ENCODE measurements at places on chromosomes 7 and 10.

GRCh38 chr10:29420744-29421143 is 131.9 kb downstream of the LYZL1 start:
- no peak for DNase-seq

GRCh38 chr7:27083646-27084045 is 12.2 kb downstream of the HOXA1 start:
- DNase-seq: no peak

- DNase-seq: no peak
Observed at GRCh38 chr7:55081472-55082227, 62.8 kb downstream of the EGFR start.

- no peak for DNase-seq
Observed at GRCh38 chr10:76327441-76327840, 896.0 kb downstream of the LRMDA start.

GRCh38 chr7:2468227-2468626 is 8.0 kb downstream of the GRIFIN start:
- DNase-seq: no peak

DNA sequence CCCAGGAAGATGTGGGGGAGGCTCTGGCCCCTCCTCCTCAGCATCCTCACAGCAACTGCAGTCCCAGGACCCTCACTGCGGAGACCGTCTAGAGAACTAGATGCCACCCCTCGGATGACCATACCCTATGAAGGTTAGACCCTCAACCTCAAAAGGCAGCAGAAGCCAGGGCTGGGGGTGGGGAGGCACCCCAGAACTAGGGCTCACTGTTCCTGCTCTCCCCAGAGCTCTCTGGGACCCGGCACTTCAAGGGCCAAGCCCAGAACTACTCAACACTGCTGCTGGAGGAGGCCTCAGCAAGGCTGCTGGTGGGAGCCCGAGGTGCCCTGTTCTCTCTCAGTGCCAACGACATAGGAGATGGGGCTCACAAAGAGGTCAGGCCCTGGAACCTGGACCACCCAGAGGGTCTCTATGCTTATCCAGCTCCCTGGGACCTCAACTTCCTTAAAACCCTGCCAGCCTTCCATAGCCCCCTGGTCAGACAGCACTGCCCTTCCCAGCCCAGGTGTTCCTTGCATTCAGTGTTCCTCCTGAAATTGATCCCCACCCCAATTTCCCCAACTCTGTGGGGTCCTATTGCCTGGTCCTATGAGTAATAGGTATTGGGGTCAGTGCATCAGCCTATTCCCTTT is 3.7 kb downstream of the SEMA4G start:
- no peak for DNase-seq

GRCh38 chr7:30028216-30028748 is at the start of gene PLEKHA8:
PLEKHA8 (plus strand) TSS chr7:30028412; CDS start chr7:30028763, 351 bp downstream.
- DNase-seq: peak; percentile 77

- no peak for DNase-seq
Observed at GRCh38 chr7:18133921-18134320, 106.3 kb upstream of the PRPS1L1 start.

- no peak for DNase-seq
Observed at GRCh38 chr7:31882187-31882586, 188.0 kb downstream of the PDE1C start.

DNA sequence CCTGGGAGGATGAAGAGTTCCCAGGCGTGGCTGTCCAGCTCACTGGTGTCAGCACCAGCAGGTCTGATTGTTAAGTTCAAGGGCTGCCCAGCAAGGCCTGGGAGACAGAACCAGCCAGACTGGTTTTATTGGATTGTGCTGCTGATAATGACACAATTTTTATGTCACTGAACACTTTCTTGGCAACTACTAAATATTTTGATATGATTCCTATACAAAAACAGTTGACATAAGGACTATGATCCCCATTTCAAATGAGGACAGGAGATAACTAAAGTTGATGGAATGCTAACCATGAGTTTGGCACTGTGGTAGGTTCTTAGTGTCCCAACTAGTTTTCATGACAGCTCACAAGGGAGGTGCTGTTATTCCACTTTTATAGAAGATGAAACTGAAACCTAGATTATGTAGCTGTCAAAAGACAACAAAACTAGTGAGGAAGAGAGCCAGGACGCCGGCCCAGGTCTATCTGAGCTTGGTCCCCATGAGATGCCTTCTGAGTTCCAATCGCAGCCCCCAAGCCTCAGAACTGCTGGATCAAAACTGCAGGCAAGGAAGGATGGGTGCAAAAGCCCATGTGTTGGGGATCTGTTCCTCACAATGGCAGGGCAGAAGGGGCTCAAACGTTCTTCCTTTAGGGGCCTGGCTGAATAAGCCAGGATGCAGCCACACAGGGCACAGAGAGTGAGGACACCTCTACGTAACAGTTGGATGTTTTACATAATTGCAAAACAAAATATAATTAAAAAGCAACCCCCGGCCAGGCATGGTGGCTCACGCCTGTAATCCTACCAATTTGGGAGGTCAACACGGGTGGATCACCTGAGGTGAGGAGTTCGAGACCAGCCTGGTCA is 52.8 kb downstream of the COBL start:
- no peak for DNase-seq

GRCh38 chr10:117610321-117610720 is 67.8 kb downstream of the EMX2 start:
- DNase-seq: no peak

GRCh38 chr7:92260248-92260781 is 14.5 kb downstream of the ANKIB1 start:
- DNase-seq: no peak

DNA sequence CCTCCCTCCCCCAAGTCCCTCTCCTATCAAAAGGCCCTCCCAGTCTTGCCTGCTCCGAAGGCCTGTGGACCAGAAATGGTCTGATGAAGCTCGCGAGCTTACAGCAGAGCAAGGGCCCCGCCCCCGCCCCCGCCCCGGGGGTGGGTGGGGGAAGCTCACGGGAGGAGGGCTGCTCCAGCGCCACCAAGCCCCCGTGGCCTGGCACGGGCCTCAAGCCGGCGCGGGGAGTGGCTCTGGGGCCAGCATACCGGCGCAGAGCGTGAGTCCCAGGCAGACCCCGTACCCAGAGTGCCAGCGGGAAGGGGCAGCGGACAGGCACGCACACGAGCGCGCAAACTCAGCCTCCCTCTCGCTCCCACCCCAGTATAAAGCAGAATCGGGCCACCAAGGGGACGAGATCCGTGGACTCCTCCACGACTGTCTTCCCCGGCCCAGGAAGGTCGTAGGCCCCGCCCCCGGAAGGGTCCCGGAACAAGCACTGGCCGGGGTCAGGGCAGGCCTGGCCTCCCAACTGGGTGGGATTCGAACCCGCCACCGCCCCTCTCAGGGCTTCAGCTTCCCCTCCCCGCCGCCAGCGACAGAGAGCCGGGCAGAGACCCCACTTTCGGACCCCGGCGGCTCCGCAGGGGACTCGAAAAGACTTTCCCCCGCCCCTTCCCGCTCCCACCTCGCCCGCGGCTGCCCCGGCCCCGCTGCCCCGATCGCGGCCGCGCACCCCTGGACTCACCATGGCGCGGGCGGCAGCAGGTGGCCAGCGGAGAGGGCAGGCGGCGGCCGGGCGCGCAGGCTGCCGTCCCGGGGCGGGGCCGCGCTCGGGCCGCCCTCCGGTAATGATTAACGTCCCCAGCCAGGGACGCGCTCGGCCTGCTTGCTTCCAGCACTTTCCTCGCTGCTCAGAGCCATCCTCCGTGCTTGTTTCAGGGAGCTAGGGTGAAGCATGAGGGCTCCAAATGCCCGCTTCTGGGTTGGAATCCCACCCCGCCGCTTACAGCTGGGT is at the start of gene PCBD1:
TSS of gene PCBD1 (minus strand) at position 762 of the 997 bp plus-strand sequence. CDS start at position 730, 32 bp downstream.
- peak; percentile 45 for DNase-seq

GRCh38 chr7:156857757-156858156 is 35.2 kb downstream of the LMBR1 start:
- no peak for DNase-seq

DNA sequence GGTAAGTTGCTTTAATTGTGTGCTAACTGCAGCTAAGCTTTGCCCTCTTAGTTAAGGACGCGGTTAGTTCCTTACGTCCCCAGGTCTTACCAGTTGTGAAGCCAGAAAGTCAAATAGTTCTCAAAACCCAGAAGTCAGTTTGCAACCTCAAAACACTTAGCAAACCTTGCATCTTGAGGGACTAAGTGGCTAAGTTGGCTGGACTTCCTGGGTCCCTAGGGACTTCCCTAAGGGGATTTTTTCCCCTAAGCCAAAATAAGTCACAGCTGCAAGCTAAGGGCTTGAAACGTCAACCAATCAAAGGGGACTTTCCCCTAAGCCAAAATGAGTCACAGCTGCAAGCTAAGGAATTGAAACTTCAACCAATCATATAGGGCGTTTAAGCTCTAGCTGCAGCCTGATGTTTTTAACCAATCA is 36.2 kb upstream of the HECW1 start:
- no peak for DNase-seq

DNA sequence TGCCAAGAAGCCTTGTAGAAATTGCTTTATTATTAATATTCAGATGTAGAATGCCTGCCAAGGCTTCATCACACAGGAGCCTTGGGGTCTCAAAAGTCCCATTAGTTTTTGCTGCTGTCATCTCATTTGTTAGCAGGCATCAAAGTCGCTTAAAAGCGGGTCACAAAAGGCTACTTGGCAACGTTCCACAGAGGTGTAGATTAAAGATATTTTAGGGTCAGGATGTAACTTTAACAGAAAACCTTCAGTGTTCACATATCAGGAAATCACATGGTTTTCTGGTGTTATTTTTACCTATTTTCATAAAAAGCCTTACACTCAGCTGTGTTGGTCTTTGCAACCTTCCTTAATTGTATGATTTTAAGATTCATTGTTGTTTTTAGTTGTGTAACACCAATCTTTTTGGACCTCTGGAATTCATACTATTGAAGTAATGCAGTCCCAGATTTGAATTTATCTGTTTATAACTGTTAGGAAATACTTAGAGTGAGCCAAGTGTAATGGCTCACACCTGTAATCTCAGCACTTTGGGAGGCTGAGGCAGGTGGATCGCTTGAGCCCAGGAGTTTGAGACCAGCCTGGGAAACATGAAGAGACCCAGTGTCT is 65.3 kb downstream of the TET1 start:
- no peak for DNase-seq

GRCh38 chr10:99628923-99629624 is 8.8 kb upstream of the SLC25A28 start:
- DNase-seq: no peak

GRCh38 chr7:39967406-39968161 is 17.5 kb downstream of the CDK13 start:
- DNase-seq: no peak

- DNase-seq: no peak
Observed at GRCh38 chr10:14360961-14361360, 30.2 kb upstream of the FRMD4A start.

DNA sequence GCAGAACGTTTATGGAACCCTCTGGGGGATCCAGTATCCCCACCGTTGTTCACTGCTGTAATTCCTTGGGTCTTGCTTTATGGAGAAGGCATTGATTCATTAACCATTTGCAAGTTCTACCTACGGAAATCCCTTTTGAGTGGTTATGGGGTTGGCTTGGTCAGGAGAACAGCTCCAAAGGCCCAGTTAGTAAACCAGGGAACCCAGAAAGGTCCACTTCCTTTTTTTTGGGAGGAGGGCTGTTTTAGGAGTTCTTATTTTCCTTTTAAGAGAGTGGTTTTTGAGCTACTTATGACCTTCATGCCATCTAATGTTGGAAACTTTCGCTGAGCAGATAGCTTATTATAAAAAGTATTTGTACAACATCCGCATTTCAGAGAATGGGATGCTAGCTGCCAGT is 1.3 kb downstream of the POR start:
- DNase-seq: no peak

DNA sequence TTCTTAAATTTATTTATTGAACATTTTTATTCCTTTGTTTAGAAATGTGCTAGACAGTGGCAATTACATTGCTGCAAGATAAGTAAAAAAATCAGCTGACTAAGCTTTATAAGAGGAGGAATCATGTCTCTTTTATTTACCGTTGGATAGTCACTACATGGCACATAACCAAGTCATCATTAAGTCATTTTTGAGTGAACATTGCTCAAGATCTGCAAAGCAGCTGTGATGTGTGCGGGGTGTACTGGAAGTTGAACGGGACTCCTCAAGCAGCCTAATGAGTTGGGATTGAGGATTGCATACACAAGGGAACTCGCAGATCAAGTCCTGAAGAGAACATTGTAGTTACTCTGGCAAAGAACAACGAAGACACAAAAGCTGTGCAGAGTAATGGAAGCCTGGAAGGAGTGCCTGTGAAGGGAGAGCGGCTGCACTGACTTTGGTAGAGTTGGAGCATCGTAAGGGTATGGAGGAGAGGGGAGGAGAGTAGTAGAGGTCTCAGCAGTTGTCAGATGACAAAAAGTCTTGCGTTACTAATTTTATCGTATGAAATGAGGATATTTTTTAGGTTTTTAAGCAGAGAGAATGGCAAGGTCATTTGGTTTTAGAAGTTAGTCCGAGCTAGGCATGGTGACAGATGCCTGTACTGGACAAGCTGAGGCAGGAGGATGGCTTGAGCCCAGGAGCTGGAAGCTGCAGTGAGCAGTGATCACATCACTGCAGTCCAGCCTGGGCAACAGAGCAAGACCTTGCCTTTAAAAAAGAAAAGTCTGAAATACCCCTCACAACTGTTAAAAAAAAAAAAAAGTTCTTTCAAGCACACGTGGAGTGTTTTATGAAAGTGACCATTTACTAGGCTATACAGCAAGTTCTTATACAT is 95.1 kb downstream of the BMPR1A start:
- no peak for DNase-seq

DNA sequence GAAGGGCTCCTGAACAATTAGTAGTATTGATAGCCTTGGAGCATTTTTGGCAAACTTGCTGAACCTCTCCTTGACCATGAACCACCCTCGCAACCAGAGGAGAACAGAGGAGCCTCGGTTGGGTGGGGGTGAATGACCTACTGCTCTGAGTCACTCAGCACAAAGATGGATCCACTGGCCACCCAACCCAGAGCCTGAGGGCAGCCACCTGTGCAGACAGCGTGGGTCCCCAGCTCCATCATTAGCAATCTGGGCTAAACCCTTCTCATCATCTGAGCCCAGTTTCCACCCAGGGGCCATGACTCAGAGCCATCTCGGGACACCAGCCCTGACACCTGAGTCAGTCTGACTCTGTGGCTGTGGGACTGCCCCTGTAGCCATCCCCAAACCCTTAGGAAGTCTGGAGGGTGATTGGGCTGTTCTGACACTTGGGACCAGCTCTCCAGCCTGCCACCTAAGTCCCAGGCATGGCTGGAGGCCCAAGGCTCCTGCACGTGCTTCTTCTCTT is 171.8 kb upstream of the GPR26 start:
- no peak for DNase-seq

- DNase-seq: no peak
Observed at GRCh38 chr7:92061154-92061553, 73.1 kb downstream of the CYP51A1 start.
